ENCODE measurements at places on chromosomes 1 and 21.

DNA sequence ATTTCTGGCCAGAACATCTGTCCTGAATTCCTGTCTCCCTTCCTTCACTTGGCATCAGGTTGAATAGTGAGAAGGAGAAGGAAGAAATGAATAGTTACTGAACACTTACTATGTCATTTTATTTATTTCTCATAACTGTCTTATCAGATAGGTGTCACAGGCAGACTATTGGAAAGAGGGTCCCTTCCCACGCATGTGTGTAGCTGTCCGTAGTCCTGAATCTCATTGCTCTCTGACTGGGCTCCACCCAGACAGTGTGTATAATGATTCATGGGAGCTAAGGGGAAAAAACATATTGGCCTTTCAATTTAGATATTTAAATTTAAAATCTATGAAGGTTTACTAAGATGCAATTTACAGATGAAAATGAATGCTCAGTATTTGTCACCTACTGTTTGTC is 86.1 kb downstream of the OMA1 start:
- no peak for DNase-seq

- no peak for DNase-seq
Measured at GRCh38 chr1:237341391-237341790, 299.4 kb downstream of the RYR2 start.

- DNase-seq, result no peak
Measured at GRCh38 chr1:165954940-165955339, 127.5 kb downstream of the UCK2 start.

DNA sequence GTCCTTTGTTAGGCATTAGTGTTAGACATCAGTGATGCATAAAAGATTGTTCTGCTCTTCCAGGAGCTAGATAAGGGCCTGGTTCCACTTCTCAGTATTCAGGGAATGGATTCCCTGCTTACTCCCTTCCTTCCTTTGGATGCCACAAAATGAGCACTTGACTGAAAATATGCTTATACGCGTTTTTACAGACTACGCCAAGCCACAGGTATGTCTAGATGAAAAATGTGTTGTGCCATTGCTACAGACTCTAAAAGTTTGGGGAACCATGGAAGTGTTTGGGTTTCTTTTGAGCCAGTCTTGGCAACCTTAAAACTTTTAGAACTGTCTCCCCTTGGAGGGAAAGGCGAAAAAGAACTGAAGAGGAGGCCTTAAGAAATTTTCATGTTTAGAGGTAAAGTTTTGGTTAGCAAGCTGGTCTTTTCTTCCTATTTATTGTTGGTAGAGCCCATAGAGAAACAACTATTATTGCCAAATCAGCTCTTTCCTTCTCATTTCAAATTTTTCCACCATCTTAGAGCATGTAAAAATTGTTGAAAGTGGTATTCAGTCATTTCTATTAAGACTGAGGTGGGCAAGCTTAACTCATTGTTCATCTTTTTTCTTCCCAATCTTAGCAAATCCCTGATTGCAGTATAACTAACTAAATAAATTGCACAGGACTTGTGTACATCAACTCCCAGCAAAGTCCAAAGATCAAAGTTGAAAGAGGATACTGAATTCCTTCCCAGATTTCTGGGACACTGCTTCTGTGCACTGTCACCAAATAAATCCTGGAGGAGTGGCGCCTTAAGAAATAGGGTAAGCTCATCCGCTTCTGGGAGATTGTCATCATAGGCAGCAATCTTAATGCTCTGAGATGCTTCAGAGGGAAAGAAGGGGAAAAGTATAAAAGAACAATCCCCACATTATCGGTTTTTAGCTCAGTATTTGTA is 18.9 kb downstream of the FGGY start:
- no peak for DNase-seq

DNA sequence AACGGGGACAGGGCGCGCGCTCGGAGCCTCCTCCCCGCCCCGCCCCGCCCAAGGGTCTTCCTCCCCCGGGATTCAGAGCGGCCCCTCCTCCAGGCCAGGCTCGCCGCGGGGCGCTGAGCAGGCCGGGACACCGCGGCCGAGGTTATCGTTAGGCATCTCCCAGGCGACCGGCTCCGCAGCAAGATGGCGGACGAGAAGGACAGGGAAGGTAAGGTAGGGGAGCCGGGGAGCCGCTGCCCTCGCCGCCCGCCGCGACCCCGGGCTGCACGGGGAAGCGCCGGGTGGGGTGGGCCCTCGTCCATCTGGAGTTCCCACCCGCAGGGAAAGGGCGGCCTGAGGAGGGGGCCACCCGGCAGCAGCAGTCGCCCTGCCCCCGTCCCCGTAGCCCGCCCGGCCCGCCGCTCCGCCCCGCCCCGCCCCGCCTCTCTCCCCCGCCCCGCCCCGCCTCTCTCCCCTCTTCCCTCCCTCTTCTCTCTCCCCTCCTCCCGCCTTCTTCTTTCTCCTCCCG is 105.9 kb upstream of the HNRNPU start:
- DNase-seq, result peak; percentile 86

DNA sequence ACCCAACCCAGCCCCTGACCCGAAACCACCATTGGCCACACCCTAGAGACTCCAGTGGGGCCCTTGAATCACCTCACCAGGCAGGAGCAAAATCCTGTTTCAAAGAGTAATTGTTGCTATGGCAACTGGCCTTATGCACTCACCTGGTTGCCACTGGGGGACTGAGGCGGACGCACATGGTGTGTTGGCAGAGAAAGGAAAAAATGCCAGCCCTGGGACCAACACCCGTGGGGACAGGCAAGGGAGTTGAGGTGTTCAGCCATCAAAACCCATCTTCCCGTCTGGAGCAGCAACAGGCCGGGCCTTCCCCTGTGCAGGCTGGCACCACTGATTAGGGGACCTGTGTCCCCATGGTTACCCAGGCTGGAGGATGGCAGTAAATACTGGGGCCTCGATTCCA is 395.8 kb upstream of the VAMP3 start:
- DNase-seq, result peak; percentile 10

DNA sequence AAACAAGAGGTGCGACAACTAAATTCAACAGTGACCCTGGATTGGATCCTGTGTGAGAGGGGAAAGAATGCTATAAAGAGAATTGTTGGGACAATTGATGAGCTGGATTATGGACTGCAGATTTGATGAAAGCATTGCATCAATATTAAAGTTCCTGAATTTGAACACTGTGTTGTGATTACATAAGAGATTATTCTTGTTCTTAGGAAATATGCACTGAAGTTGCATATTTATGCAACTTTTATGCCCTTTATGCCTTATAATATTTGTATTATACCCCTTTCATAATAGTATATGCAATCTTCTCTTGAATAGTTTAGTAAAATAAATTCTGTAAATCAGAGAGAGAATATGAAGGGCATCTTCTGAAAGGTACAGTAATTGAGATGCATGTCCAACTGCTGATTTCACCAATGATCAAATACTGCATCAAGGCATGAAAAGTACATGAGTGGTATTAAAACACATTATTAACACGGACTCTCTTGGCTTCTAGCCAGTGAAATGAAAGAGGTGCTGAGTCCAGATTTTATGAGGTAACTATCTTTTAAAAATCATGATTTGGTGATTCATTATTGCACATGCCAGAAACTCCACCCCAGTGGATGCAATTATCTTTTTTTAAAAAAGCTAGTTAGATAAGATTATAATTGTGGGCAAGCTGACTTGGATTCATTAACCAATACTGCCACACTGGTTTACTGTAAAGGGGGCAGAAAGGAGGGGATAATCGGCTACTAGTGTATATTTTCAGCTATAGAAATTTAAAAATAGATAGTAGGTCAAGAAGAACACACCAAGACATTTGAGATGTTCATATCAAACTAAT is 19.9 kb upstream of the LPAR3 start:
- DNase-seq, result no peak

GRCh38 chr1:173049322-173049633 is 1.5 kb downstream of the TNFSF18 start:
- DNase-seq, result no peak

- DNase-seq, result no peak
Measured at GRCh38 chr1:29948581-29948980, 712.3 kb downstream of the PTPRU start.

GRCh38 chr1:72003092-72003491 is 279.2 kb downstream of the NEGR1 start:
- no peak for DNase-seq

GRCh38 chr1:87851490-87851889 is 522.8 kb downstream of the LMO4 start:
- no peak for DNase-seq

- peak; percentile 76 for DNase-seq
Measured at GRCh38 chr1:156625436-156626078, 6.3 kb downstream of the HAPLN2 start.

DNA sequence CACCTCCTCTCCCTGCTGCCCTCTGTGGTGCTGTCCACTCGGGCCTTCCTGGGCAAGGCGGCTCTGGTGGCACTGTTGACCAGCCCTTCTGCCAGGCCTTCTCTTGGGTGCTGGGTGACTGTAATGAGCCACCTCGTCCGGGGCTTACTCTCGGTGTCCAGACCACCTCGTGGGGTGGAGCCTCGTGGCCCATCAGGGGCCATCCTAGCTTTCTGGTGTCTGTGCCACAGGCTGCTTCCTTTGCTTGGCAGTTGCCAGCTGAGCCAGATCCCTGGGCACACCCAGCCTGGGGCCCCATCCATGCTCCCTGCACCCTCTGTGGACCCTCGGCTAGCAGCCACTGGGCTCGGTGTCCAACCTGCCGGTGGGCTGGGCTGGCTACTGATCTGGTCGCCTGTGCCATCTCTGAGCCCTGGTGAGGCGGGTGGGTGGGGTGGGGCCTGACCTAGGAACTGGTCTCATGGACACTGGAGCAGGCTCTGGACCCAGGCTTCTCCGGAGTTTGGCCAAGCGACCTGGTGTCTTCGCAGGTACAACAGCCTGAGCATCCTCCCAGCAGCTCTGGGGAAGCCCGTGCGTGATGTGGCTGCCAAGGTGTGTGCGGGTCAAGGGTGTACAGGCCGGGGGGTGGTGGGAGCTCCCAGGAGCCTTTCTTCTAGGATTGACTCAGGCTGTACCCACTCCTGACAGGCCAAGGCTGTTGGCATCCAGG is 1.4 kb downstream of the PRXL2B start:
- no peak for DNase-seq

GRCh38 chr1:119294722-119295121 is 73.9 kb upstream of the HAO2 start:
- DNase-seq, result no peak

DNA sequence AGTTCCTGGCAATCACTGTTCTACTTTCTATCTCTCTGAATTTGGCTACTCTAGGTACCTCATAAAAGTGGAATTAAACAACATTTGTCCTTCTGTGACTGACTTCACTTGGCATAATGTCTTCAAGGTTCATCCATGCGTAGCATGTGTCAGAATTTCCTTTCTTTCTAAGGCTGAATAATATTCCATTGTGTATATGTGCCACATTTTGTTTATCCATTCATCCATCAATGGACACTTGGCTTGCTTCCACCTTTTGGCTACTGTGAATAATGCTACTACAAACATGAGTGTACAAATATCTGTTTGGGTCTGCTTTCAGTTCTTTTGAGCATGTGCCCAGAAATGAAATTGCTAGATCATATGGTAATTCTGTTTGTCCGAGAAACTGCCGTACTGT is 14.7 kb downstream of the CACHD1 start:
- DNase-seq, result no peak

DNA sequence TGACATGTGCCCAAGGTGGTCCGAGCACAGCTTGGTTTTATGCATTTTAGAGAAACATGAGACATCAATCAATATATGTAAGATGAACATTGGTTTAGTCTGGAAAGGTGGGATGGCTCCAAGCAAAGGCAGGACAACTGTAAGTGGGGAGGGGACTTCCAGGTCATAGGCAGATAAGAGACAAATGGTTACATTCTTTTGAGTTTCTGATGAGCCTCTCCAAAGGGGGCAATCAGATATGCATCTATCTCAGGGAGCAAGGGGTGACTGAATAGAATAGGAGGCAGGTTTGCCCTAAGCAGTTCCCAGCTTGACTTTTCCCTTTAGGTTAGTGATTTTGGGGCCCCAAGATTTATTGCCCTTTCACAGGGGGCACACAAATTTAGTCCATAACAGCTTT is 94.2 kb upstream of the COA6 start:
- no peak for DNase-seq

GRCh38 chr1:218642033-218642948 is 297.2 kb downstream of the TGFB2 start:
- DNase-seq, result no peak

- DNase-seq, result no peak
Measured at GRCh38 chr1:111882559-111882958, 106.9 kb downstream of the KCND3 start.

- peak; percentile 76 for DNase-seq
Measured at GRCh38 chr1:100188617-100189016, 10.6 kb upstream of the LRRC39 start.

DNA sequence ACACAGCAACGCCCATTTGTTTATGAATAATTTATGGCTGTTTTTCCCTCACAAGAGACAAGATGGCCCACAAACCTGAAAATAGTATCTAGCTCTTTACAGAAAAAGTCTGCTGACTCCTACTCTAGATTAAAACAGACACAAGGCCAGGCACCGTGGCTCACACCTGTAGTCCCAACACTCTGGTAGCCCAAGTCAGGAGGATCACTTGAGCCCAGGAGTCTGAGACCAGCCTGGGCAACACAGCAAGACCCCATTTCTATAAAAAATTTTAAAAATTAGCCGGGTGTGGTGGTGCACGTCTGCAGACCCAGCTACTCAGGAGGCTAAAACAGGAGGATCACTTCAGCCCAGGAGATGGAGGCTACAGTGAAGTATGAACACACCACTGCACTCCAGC is 34.6 kb downstream of the LUZP1 start:
- no peak for DNase-seq

GRCh38 chr1:3542676-3543075 is 68.6 kb downstream of the MEGF6 start:
- DNase-seq, result no peak

Data from RPMI8226 (cell line).